ENCODE measurements at places on chromosomes 2 and 18. TPM values are rescaled to one million over a fixed set of nuclear protein-coding genes. Genes with fewer than 3 reads are reported as not detected.

GRCh38 chr18:10322435-10322834, 132.0 kb upstream of the APCDD1 start:
- DNase-seq, result no peak

DNA sequence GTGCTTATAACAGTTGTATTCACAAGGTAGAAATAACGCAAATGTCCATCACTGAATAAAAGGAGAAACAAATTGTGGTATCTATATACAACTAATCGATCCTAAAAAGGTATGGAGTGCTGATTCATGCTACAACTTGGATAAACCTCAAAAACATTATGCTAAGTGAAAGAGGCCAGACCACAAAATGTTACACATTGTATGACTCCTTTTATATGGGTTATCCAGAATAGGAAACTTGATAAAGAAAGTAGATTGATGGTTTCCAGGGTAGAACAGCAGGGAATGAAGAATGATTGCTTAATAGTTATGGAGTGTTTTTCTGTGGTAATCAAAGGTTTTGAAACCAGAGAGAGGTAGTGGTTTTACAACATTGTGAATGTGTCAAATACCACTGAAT, 432.2 kb upstream of the TRIB2 start:
- DNase-seq, result peak; percentile 91

DNA sequence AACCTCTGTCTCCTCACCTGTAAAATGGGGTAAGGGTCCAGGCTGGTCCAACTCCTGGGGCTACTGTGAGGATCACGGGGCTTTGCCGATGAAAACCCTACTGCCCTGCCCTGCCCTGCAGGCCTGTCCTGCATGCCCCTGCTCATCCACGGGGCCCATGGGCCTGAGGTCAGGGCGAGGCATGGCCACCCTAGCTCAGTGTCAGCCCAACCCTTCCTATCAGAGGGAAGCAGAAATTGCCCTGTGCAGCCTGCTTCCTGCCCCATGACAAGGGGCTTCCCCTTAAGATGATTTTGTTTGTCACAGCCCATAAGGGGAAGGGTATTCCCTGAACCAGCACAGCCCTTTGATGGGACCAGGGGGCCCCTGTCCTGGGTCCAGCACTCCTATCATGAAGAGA, 353.6 kb upstream of the ID2 start:
- no peak for DNase-seq

Gene PRKAG3
- total RNA-seq, result 0.26 TPM

Gene EGR4
- total RNA-seq, result under 0.01 TPM

DNA sequence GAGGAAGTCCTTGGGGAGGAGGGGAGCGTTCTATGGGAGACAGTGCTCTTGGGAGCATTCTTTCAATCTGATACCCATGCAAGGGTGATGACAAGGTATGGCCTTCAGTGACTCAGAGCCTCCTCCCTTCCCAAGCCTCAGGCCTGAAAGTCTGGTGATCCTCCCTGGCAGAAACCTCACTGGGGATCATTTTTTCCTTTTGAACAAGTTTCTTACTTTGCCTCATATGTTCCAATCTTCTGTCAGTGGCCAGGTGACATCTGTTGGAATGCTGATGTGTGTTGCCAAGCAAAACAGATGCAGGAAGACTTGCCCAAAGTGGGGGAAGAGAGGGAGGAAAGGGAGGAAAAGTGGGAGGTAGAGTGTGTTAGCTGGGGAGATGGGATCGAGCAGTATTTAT, 224.8 kb downstream of the NEDD4L start:
- no peak for DNase-seq

DNA sequence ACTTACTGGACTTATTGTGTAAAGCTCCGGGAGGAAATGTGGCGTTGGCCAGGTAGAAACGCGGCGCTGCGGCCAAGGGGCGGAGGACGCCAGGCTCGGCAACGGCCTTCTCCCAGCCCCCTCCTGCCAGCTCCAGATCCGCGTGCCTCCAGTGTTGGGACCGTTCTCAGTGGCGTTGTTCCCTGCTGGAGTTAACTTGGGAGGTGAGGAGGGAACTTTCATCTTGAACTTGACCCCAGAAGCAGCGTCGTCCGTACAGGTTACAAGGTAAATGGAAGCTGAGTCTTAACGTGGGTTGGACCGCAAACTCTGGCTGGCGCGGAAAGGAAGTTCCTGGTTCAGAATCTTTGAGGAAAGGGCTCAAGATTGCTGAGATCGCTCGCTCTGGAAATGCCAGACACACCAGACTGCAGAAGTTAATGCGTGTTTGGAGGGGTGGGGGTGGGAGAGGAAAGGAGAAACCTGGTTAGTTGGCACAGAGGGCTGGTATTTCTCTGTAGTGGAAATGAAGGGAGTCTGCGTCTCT, 1.3 kb downstream of the TANC1 start:
- DNase-seq, result peak; percentile 29

GRCh38 chr2:229098801-229099200, 172.3 kb downstream of the PID1 start:
- DNase-seq, result no peak
